ENCODE measurements at places on chromosomes 1 and 21.

- DNase-seq, result no peak
These were observed 55.5 kb downstream of the CASQ2 start for GRCh38 chr1:115712911-115713609.

DNA sequence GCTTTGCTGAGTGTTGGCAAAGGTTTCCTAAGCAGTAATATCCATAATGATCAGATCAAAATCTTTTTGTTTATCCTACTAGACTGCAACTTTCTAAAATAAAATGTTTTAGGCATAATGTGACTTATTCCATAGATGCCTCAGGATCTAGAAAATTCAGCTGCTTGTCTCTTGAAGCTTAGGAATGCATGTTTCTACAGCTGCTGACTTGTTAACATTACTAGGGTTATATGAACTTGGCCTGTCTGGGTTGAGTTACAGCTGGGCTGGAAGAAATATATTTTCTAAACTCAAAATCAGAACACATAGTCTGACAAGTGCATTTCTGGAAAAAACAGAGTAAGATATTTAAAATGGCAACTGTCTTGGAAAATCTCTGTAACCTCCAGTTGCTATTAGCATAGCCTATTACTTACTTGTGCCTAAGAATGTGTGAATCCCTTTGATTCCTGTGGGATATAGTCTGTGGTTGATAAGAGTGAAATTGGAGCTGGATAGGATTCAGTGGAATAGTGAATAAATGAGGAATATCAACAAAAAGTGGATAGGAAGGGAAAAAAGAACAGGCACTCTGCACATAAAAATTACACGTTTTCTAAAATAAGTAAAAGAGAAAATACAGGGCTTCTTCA is 61.2 kb downstream of the RGS4 start:
- DNase-seq, result no peak

GRCh38 chr1:45550401-45551351 is at the start of gene AKR1A1:
Gene AKR1A1, plus strand, starts transcription at chr1:45550826. Its CDS starts 10,969 bp downstream, at chr1:45561795.
- peak; percentile 91 for DNase-seq

DNA sequence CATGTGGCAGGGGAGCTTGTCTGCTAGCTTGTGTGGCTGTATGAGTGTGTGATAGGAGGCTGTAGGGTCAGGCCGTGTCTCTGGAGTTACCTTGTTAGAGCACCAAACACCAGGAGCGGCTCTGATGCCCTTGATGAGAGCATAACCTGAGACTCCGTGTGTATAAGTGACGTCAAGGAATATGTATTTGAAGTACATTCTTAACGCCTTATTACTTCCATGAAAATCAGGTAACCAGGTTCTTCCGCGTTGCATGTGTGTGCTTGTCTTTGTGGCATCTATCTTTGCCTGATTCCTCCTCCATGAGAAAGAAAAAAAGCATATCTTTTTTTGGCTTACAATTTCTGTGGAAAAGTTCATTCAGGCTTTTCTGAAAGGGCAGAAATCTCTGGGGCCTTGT is 4.6 kb downstream of the OLFML3 start:
- no peak for DNase-seq

DNA sequence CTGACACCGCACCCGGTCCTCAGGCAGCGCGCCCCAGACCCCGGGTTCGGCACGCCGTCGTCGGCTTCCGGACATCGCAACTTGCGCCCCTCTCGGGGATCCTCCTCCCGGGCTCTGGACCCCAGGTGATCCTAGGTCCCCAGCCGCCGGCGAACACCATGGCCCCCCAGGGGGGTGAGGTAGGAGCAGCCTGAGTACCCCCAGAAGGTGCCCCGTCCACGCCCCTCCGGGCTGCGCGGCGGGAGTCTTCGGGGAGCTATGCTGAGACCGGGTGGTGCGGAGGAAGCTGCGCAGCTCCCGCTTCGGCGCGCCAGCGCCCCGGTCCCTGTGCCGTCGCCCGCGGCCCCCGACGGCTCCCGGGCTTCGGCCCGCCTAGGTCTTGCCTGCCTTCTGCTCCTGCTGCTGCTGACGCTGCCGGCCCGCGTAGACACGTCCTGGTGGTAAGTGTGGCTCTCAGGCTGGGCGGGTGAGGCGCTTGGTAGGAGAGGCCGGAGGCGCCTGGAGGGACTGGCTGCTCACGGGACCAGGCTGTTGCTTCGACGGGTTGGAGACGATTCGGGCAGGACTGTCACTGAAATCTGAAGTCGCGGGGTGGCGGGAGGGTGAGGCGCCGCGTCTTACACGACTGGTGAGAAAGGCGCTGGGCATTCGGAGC is 367 bp downstream of the WNT2B start:
- DNase-seq, result peak; percentile 20

DNA sequence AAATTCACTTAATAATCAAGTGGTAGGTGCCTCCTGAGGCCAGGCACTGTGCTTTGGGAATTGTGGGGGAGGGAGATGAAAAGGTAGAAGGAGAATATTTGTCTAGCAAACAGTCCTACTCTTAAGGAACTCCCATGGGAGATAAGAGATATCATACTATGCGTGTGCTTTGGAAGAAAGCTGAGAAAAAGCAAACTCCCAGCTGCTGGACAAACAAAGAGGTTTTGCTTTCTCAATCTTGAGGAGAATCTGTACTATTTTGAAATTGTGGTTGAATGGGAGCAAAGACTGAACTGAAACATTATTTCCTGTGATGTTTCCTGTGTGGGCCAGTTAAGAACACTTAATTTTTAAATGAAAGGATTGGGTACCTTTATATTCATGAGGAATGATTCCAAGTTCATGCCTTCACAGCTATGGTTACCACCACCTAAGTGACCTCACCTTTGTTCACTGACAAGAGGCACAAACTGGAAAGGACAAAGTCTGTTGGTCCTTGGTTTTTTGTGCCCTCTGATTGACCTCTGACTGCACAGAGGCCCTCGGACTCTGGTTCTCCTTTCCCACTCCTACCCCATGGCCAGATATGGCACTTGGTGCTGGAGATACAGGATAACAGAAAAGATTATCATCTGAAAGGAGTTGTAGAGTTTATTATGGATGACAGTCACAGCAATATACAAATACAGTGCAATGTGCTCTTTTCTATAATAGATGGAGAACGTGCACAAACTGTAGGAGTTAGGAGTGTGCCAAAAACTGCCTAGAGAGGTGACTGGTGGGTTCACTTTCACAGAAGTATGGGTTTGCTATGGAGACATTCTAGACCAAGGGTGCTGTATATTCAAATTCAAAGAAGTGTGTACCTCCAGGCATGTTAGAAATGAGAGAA is 1.6 kb downstream of the CD53 start:
- DNase-seq, result peak; percentile 31

GRCh38 chr1:93177991-93178390 is 2.2 kb downstream of the TMED5 start:
- no peak for DNase-seq

- no peak for DNase-seq
These were observed 98.4 kb upstream of the SLC45A1 start for GRCh38 chr1:8219530-8219929.

DNA sequence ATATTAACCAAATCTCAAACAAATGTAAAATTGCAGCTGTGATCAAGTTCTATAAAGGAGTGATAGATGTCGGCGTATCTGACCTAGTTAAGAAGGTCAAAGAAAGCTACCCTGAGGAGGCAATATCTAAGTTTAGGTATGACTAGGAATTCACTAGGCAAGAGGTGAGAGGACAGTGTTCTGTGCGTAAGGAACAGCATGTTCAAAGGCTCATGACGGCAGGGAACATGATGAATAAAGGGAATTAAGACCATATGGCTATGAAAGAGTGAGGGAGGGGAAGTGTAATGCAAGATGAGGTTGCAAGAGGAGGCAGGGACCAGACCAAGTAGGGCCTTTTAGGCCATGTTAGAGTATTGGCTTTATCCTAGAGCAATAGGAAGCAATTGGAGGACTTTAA is 8.6 kb downstream of the LIX1L start:
- DNase-seq, result no peak

DNA sequence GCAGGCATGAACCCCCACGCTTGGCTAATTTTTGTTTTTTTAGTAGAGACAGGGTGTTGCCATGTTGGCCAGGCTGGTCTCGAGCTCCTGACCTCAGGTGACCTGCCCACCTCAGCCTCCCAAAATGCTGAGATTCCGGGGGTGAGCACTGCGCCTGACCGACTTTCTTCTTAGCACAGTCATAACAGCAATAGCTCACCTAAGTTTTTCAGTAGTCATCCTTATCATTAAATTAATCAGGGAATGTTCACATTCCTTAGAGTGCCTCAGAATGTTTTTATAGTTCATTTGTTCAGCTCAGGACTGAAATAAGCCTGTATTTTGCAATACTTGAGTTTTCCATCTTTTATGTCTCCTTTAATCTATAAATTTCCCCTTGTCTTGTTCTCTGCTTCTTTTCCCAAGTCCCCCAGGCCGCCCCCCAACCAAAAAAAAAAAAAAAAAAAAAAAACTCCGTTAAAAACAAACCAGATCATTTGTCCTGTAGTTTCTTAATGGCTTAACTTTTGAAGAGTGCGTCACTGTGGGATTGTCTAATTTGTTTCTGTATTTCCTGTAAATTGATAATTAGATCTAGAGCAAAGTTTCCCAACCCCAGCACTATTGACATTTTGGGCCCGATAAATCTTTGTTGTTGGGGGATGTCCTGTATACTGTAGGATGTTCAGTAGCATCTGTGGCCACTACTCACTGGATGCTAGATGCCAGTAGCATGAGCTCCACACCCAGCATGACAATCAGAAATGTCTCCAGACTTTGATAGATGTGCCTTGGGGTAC is 120.7 kb downstream of the ITSN1 start:
- DNase-seq, result no peak

DNA sequence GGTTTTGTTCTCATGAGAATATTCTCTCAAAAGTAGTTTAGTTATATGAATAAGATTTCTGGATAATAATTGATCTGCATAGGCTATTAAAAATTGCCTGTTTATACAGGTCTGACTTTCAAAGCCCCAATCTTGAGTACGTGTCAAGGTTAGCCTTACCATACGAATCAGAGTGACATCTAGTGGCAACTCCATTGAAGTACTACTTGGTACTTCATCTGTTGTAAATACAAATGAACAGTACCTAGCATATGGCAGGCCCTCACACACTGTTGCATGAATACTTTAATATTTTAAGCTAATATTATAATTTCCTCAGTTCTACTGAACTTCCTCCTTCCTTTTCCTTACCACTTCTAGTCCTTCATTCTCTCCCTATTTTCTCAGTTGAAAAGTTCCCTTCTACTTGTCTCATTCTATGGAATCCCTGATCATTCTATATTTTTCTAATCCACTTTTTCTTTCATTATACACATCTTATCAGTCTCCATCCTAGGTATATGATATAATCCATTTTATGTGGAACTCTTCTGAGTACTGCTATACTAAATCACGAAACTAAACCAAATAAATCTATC is 101.2 kb downstream of the AKT3 start:
- no peak for DNase-seq

DNA sequence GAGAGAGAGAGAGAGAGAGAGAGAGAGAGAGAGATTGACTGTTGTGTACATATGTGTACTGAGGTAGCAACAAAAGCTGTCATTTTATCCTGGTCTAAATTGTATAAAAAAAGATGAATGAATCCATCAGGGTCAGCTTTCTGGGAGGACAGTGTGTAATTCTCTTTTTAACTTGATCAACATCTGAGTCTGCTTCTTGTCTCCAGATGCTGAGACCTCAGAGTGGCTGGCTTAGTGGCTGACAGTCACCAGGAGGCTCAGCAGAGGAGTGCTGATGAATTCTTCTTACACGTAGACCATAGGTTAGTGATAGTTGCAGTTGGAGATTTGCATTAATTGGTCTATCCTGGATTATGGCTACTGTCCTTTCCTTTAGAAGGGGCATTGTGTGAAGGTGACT is 28.5 kb upstream of the PLXNA2 start:
- no peak for DNase-seq

DNA sequence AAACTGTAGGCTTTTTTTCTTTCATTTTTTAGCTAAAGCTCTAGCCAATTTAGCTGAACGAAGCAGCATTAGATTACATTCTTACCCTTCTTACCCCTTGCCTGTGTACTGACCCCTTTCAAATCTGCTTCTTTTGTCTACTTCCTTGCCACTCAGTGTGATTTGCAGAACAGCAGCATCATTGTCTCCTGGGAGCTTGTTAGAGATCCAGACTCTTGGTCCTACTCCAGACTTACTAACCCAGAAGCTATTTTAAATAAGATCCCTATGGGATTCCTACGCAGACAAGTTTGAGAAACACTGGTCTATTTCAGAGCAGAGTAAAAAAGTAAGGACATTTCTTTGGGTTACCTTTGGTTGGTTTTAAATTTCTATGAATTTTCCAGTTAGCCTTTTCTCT is 13.8 kb downstream of the LRRC39 start:
- no peak for DNase-seq

- DNase-seq, result no peak
These were observed 9.2 kb downstream of the ADPRS start for GRCh38 chr1:36097693-36098585.

DNA sequence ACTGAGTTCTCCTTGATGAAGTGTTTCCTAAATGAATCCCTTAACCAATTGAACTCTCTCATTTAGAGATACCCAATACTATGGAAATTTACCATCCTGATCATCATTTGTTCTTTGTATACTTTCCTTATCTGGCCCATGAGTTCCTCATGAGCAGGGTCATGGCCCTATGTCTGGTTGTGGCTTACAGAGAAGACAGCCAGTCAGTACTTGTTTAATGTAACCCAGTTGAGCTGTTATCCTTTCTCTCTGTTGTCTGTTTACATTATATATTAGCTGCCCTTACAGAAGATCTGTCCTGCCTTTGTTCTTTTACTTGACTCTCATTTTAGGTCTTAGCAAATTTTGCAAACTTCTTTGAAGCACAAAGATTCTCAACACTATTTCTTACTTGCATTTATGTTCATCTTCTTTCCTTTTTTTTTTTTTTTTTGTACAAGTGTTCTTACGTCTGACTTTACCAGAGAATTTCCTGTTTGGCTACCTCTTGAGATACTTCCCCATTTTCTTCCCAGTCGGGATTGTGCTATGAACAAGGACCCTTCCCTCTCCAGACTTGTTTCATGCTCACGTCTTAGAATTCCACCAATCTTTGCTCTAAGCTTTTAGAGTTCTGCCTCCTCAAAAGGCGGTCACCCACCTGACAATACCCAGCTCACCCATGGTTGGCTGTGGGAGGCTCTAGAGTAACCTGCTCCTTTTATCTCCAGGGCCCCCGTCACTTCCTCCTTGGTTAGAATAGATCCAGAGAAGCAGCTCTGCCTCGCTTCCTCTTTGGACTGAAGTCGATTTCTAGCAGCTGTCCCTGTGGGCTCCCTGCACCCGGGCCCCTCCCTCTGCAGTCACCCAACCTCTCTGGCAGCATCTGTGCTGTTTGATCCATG is 53.6 kb upstream of the RUNX1 start:
- DNase-seq, result no peak

- DNase-seq, result no peak
These were observed 61.1 kb downstream of the PTPRU start for GRCh38 chr1:29297450-29297849.

DNA sequence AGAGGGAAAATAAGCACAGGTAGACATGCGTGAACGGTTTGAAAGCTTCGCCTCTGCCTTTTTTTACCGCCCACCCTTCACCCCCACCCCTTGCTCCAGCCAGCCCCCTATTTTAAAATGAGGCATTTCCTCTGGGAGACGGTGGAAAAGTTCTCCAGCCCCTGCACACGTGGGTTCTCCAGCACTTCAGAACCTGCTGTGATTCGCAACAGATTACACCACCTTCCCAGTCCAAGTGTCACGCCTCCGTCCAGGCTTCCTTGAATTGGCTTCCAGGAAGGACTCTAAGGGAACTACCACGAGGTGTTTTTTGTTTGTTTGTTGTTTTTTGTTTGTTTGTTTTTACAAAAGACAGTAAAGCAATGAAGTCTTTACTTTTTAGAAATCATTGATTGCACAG is 2.6 kb downstream of the LRRC7 start:
- no peak for DNase-seq

- no peak for DNase-seq
These were observed 111.4 kb upstream of the CDC42BPA start for GRCh38 chr1:227429447-227430359.

- no peak for DNase-seq
These were observed 2.0 kb downstream of the GPR88 start for GRCh38 chr1:100539836-100540536.
